ENCODE measurements at places on chromosomes 5 and 9. TPM values are rescaled to one million over a fixed set of nuclear protein-coding genes. Genes with fewer than 3 reads are reported as not detected.

DNA sequence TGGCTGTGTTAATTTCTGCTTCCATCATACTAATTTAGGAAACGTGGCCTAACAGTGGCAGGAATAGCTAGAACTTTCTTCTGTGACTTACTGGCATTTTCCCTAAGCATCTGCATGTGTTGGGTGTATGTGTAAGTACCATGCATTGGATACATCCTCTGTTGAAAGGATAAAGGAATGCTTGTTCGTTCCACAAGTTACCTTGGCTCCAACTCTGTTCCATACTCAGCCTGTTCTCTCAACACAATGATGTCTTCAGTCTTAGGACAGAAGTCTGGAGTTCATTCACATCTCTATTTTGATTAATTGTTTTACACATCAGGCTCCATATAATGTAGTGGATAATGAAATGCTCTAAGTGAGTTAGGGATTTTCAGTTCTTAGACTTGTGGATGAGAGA is 190.1 kb upstream of the DMRT1 start:
- no peak for DNase-seq

GRCh38 chr9:108178318-108178717 is 677.5 kb downstream of the ACTL7B start:
- DNase-seq, result no peak

- no peak for DNase-seq
These were observed 83.3 kb downstream of the ZNF354C start for GRCh38 chr5:179143446-179143845.

GRCh38 chr9:75239176-75239575 is 150.9 kb downstream of the OSTF1 start:
- peak; percentile 16 for DNase-seq

- no peak for DNase-seq
These were observed at the start of gene OTP for GRCh38 chr5:77637998-77638762. TSS of gene OTP (minus strand) at chr5:77638713. CDS start at chr5:77638549, 164 bp downstream.

GRCh38 chr5:118919016-118919415 is 69.3 kb downstream of the DTWD2 start:
- DNase-seq, result no peak

The C9 gene
- total RNA-seq, result not detected

DNA sequence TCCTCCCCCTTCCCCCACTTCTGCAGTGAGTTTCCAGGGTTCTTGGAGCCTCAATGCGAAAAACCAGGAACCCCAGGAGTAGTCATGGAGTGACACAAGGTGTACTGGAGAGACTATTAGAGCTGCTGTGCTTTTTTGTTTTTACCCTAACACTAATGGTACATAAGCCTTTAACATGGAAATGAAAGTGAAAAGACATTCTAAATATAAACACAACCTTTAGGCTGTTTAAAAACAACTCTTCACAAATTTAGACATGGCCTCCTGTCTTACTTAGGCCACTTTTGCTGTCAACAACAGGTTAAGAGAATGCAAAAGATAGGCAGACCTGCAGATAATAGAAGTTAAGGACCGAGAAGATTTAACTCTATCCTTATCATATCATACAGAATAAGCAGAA is 232.2 kb downstream of the DENND1A start:
- no peak for DNase-seq

- DNase-seq, result no peak
These were observed 4.5 kb downstream of the SPARC start for GRCh38 chr5:151682240-151682639.

DNA sequence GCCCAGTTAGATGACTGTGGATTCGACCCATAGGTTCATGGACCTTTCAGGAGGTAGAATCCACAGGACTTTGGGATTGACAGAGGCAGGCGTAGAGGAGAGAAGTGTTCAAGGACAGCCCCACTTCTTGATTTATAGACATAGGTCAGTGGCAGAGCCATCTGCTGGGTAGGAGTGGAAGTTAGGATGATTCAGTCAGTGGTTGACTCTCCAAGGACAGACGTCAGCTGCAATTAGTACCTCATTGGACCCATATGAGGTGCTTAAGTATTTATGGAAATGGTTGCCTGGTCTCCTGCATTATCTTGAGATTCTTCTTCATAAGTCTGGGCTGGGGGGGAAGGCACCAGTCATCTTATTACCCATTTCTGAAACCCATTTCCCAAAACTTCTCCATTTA is 70.9 kb downstream of the SH3RF2 start:
- no peak for DNase-seq

- DNase-seq, result no peak
These were observed 24.0 kb upstream of the SYNPO start for GRCh38 chr5:150616506-150616905.

GRCh38 chr9:2655411-2655901 is 33.9 kb downstream of the VLDLR start:
- no peak for DNase-seq

GRCh38 chr9:73151653-73152542 is at the start of gene ANXA1:
TSS of gene ANXA1 (plus strand) at chr9:73151865. CDS start at chr9:73158536, 6,671 bp downstream.
- DNase-seq, result no peak

DNA sequence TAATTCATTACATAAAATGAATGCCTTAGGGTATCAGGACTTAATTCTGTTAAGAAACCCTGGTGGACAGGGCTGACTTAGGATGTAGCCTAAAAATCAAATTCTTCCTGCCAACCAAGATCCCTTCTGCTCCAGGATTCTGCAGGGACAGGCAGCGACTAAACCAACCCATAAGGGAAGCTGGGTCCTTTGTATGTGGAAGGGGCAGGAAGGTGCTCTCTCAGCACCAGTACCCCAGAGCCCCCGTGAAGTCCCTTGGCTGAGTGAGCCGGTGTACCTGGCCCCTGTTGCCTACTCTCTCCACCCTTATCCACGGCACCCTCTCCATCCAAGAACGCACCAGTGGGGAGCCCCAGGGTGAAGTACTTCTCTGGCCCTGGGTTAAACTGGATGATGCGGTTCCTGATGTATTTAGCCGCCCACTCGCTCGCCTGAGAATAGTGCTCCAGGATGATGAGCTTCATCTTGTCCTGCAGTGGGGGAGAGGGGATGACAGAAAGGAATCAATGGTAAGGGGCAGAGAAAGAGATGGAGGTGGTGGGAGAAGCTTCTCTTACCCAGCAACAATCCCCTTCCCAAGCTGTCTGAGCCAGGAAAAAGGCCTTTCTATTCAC is 1.1 kb downstream of the GNPDA1 start:
- no peak for DNase-seq

GRCh38 chr9:114496011-114496410 is 9.3 kb downstream of the WHRN start:
- DNase-seq, result no peak

The TNFAIP8 gene
- total RNA-seq, result 7.0 TPM

The GRM6 gene
- not detected for total RNA-seq

The GPR21 gene
- 3.8 TPM for total RNA-seq

DNA sequence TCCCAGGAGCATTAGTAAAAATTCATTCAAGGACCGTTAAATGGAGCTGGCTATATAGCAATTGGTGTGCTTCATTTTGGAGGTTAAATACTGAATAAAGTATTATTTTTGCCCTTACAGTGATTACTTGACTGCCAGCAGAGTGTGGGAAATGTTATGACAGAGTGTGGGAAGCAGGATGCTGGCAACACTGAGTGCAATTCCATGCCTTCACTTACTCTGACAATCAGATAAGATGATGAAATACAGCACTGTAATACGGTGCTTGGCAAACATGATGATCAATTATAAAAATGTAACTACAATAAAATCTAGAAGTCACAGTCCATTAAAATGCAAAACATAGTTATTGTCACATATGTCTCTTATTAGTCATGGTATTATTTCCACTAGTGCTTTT is 651.3 kb downstream of the PTPRD start:
- no peak for DNase-seq

- no peak for DNase-seq
These were observed 47.2 kb upstream of the KCNMB1 start for GRCh38 chr5:170436335-170436734.

DNA sequence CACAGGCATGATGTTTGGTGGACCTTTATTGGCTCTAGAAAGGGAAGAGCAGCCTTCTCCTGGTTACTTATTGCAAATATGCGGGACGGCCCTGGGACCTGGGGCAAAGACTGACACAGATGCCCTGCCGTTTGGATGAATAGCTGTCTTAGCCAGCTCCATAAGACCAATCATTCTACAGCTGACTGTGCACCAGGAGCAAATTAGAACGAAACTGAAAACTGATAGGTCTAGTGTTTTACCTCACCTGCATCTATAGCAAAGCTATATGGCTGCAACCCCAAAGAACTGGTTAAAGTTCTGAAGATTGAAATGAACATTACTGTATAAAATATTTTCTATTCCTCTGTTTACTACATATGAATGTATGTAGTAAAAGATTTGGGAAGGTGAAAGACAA is 34.2 kb upstream of the BNC2 start:
- no peak for DNase-seq

GRCh38 chr5:169294621-169295020 is 6.3 kb downstream of the SLIT3 start:
- DNase-seq, result no peak

DNA sequence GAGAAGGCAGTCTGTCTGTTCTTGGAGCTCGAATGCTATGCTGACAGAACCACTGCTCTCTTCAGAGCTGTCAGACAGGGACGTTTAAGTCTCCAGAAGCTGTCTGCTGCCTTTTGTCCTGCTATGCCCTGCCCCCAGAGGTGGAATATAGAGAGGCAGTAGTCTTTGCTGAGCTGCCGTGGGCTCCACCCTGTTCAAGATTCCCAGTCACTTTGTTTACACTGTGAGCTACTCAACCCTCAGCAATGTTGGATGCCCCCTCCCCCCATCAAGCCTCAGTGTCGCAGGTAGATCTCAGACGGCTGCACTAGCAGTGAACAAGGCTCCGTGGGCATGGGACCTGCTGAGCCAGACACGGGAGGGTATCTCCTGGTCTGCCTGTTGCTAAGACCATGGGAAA is 344.2 kb downstream of the TMEM161B start:
- no peak for DNase-seq

GRCh38 chr5:13659391-13659790 is 285.1 kb downstream of the DNAH5 start:
- no peak for DNase-seq

DNA sequence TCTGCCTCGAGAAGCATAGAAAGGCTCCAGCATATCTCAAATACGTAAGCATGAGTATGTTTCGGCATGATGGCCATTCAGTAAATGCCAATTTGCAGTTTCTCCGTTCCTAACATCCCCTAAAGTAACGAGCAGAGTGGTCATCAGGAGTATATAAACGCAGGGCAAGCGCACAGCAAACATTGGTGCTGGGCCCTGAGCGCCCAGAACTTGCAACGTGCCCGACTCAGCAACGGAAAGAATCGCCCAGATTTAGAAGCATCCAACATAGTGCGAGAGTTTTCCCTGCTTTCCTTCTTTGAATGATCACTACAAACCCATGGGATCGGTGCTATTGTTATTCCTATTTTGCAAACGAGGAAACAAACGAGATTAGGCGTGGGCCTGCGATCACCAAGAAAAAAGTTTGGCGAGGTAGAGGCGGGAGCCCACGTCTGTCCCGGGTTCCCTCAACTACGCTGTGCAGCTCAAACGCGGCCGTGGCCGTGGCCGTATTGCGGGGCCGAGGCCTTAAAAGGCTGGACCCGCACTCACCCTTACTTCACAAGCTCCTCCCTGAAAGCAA is 505 bp downstream of the RPS14 start:
- DNase-seq, result no peak

The RNF224 gene
- total RNA-seq, result not detected

GRCh38 chr5:2010940-2011339 is 128.2 kb upstream of the IRX4 start:
- no peak for DNase-seq

The WNT8A gene
- not detected for total RNA-seq

The RANBP17 gene
- total RNA-seq, result 4.9 TPM

GRCh38 chr9:17166346-17166745 is 31.5 kb downstream of the CNTLN start:
- no peak for DNase-seq

All from left colon (tissue), 2 donors.